AG04450 (cell line): ENCODE measurements at places on chromosomes 4 and X.

DNA sequence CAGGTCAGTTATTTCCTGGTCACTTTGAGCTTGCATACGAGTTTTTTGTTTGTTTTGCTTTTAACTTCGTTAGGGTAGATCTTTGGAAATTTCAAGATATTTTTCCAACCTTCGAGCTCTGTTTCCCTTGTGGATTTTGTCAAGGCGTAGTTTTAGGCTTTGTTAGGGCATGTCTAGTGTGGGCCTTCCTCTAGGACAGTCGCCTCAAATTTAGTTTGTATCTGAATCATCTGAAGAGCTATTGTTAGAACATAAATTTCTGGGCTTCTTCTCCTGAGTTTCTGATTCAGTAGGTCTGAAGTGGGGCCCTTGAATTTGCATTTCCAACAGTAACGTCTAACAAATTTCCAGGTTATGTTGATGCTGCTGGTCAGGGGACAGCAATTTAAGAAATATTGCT, 48.8 kb upstream of the RBM47 start:
- DNase-seq, result no peak

- no peak for DNase-seq
These were observed 25.9 kb downstream of the CFAP299 start for GRCh38 chr4:80361329-80361900.

DNA sequence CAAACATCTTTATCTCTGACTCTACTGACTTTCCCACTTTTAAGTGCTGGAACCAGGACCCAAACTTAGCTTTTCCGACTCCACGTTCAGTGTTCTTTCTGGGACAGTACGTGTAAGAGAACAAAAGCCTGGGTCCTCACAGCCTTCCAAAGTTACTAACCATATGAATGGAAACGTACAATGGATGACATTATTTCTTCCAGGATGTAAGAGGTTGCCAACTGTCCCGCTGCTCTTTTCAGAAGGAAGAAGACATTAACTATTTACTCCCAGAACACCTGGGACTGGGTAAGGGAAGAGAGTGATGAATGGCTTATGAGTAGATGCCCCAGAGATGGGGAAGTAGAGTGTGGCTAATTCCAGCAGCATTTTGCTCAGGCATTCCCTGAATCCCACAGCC, 114.7 kb downstream of the TRAPPC11 start:
- DNase-seq, result no peak

GRCh38 chr4:143626134-143626911, 74.2 kb downstream of the FREM3 start:
- no peak for DNase-seq

GRCh38 chr4:39718366-39719323, 20.7 kb downstream of the UBE2K start:
- no peak for DNase-seq
